Fibroblast of pulmonary artery (primary cell): ENCODE measurements at places on chromosomes 5 and 9.

DNA sequence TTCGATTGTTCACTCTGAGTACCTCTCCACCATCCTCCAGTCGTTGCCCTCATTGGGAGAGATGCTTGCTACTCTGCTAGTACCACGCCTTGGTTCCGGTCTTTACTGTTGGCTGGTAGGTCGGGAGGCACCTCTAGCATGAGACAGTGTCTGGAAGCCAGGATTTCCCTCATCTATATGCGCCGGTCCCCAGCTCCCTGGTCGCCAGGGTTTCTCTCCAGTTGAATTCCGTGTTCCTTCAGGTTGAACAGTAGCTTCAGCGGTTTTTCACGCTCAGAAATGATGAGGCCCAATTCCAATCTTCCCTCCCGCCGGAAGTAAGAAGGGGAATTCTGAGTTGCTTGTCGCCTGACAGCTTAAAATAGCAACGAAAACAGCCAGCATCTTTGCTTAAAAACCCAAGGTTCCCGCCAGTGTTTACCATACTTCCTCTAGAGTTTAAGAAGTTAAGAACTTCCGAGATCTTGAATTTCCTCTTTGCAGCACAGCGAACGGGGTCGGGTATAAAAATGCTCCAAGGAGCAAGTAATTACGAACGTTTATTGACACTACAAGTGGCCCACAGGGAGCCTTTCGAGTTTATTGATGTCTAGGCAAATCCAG is 1.3 kb upstream of the ST8SIA4 start:
- DNase-seq, result no peak

GRCh38 chr5:111697881-111698757 is 58.9 kb downstream of the NREP start:
- peak; percentile 47 for DNase-seq

DNA sequence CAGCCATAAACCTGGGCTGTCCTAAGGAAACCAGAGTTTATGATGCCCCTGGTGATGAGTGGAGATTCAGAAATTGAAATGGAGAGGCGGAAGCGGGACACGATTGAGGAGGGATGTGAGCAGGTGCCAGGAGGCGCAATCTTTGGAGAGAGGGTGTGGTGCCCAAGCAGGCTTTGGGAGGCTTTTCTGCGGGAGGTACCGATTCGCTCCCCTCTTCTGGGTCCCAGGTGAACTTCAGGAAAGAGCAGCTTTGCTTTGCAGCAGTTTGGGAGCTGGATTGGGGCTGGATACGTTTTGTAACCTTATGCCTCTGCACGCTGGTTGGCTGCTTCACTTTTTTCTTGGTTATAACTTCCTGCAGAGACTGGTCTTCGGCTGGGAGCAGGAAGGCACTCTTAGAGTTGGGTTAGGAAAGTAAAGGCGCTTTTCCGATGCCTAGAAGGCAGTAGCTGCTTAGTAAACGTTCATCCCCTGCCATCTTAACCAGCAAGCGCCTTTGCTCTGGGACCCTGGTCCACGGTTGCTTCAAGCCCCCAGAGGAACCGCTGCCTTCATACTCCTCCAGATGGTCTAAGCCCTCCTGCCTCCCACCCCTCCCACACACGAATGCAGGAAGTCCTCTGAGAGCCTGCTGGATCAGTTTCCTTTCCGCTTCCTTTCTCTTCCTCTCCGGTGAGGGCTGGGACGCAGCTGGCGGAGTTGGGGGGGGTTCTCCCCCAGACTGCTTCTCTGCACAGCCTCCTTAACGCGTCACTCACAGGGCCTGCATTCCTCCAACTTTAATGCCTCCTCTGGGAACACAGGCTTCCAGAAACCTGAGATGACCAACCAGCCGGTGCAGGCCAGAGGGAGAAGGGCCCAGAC is 15.2 kb upstream of the NEK6 start:
- DNase-seq, result no peak

- DNase-seq, result peak; percentile 20
Measured at GRCh38 chr9:32706004-32706724, 70.7 kb upstream of the TAF1L start.

GRCh38 chr9:70133253-70134208 is 89.9 kb downstream of the MAMDC2 start:
- no peak for DNase-seq

DNA sequence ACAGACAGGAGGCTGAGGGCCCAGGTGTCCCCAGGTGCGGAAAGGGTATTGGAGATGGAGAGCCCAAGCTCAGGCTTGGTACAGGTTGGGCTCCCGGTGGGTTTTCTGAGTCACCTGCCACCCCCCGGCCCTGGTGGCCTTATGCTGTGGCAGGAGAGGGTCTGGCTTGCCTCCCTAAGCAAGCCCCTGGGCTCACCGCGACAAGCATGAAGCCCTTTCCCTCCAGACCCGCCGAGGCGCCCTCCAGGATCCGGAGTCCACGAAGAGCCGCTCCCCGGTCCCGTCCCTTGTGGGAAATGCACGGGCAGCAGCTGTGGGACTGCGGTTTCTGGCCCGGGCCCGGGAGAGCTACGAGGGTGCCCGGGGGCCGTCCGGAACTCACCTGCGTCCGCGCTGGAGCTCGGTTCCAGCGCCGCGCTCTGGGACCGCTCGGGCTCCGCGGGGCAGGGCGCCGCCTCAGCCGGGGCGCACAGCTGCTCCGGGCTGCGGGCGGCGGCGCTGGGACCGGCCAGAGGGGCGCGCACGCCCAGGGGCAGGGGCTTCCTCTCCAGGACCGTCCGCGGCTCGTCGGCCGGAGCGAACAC is 757 bp downstream of the SAPCD2 start:
- no peak for DNase-seq

DNA sequence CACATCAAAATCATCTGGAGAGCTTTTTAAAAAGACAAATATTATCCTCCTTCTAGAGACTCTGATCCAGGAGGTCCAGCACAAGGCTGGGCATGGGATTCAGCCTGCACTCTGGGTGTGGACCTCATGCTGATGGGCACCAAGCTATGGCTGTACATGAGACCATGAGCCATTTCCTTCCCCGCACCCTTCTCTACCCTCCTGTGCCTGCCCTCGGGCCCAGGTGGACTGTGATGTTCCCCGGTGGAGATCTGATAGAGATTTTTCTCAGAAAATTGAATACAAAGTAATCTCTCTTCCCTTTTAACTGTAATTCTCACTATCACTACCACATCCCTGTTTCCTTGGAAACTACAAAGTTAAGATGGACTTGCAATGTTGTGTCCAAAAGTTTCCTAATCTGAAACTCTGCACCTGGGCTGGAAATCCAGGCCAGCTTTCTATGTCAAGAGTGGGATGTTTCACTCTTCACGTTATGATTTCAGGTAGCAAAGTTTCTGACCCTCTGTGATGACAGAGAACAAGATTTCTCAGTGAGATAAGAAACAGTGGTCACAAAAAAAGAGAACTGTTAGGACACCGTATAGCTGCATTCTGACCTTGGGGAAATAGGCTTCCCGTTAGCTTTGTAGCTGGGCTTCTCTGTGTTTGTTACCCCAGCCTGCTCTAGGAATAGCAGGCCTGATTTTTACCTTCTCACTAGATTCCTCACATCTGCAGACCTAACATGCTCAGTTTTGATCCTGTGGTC is 11.5 kb downstream of the SFXN1 start:
- DNase-seq, result no peak

GRCh38 chr9:129224618-129225489 is 46.8 kb upstream of the IER5L start:
- DNase-seq, result no peak

DNA sequence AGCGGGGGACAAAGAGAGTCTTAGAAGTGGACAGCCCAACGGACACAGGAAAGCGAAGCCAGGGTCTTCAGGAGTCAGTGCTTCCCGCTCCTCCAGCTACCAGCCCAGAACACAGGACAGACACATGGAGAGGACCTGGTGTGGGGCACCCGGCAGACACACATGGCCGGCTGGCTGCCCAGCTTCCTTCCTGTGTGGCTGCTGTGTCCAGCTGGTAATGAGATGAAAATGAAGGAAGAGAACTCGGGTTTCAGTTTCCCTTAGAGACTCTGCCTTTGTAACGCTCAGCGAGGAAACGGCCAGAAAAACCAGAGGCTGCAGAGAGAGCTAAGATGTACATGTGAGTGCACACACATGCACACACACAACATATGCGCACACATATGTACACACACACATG is 87.5 kb downstream of the SECISBP2 start:
- no peak for DNase-seq

GRCh38 chr9:70924895-70925547 is 196.4 kb downstream of the TRPM3 start:
- peak; percentile 94 for DNase-seq

- DNase-seq, result no peak
Measured at GRCh38 chr5:178160176-178160575, 6.5 kb upstream of the NHP2 start.

DNA sequence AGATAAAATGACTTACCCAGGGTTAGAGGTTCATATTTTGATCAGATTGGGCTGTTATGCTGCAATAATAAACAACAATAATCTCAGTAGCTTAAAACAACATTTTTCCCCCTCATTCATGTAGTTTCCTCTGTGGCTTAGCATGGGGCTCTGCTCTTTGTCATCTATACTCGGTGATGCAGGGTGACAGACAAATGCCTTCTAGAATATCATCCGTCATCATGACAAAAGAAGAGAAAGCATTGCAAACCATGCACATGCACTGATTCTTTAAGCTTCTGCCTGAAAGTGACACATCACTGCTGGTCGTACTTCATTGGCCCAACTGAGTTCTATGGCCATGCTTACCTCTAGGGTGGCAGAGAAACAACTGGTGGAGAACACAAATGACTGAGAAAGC is 58.8 kb upstream of the MAMDC2 start:
- no peak for DNase-seq

GRCh38 chr9:32385152-32385884 is 875 bp downstream of the ACO1 start:
- no peak for DNase-seq

DNA sequence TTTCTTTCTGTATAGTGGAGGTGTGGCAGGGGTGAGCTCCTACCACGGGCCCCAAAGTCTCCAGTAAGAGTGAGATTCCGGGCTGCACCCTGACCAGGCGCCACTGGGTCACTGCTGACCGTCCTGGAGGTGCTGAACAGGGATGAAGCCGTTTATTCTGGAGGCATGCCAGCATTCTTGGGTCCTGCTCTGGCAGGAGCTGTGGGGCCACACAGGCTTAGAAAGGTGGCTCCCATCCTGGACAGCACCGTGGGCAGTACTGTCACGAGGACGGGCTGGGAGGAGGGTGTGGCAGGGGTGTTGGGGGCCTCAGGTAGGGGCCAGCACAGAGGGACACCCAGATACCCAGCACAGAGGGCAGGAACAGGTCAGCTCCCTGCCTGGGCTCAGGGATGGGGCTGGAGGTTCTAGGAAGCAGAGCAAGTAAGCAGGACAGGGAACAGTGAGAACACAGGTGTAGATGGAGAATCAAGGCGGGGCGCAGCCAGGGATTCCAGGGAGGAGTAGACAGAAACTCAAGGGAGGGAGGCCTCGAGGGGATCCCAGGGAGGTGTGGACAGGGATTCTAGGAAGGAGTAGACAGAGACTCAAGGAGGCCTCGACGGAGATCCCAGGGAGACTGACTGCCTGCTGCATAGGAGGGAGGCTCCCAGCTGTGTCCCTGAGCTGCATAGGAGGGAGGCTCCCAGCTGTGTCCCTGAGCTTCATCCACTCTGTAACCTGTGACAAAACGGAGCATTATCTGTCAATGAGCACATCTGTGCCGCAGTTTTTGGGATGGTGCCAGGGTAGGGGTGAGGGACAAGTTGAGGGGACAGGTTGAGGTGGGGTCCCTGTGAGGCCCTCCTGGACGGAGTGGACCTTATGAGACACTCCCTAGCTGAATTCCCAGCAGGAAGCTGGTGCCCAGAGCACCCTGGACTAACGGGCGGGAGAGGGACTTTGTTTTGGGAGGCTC is 1.1 kb upstream of the PLEKHG4B start:
- peak; percentile 4 for DNase-seq

- no peak for DNase-seq
Measured at GRCh38 chr9:129467004-129467588, 153.8 kb downstream of the C9orf50 start.

GRCh38 chr5:98638701-98639100 is 134.8 kb upstream of the RGMB start:
- peak; percentile 53 for DNase-seq

DNA sequence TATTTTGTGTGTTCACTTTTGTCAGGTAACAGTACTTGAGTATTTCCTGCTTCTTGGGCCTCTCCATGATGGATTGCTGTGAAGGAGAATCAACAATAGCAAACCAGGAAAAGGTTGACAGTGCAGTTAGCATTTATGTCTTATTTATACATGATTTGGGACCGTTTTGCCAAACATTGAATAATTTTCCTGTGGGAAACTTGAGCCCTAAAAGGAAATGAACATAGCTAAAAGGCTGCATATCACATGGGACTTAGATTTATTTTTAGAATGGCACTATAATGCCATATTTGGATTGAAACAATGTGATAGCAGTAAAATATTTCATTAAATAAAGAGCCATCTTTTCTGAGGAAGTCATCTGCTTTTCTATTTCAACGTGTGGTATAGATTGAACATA is 15.3 kb downstream of the GPR21 start:
- peak; percentile 71 for DNase-seq

GRCh38 chr5:133050521-133050920 is 1.3 kb upstream of the HSPA4 start:
- no peak for DNase-seq

GRCh38 chr9:2697492-2697891 is 19.8 kb upstream of the KCNV2 start:
- DNase-seq, result no peak

DNA sequence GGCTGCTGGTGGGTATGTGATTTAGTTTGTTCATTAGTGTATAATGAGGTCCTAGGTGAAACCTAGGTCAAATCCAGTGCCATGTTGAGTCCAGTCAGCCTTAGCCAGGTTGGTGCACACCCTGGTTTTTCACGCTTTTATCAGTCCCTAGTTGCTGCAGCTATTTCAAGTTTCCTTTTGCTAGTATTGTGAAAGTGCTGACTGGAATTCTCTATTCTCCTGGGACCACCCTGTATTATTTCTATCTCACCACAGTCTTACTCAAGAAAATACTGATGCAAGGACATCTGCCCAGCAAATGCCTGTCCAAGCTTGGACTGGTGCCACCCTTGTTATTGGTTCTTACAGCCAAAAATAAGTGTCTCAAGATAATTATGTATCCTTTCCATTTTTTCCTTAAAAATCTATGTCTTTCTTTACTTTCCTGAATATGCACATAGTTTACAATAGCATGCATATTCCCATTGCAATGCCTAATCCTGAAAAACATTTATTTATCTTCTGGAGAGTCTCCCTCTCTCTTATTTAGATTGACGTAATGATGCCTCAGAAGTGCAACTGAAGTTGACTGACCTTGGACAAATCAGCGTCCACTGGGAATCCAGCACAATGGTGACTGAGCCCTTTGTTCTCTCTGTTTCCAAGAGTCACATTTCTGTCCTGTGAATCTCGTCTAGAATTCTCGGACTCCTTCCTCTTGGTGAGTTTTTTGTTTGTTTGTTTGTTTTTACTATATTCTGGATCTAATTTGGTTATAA is 1075.0 kb downstream of the CDH9 start:
- DNase-seq, result no peak

- DNase-seq, result no peak
Measured at GRCh38 chr5:39863926-39864552, 439.3 kb upstream of the DAB2 start.
